ENCODE measurements at places on chromosomes 5 and 9. TPM values are rescaled to one million over a fixed set of nuclear protein-coding genes. Genes with fewer than 3 reads are reported as not detected.

ACOT12 gene
- 5.0 TPM for total RNA-seq

PCA3 gene
- total RNA-seq, result 1.6 TPM

SPACA9 gene
- 2.8 TPM for total RNA-seq

SPATA6L gene
- total RNA-seq, result 13.8 TPM

NME5 gene
- total RNA-seq, result 8.8 TPM

PCDHGA2 gene
- 11.9 TPM for total RNA-seq

ARID3C gene
- total RNA-seq, result 0.63 TPM

VCAN gene
- 439 TPM for total RNA-seq

HAVCR1 gene
- total RNA-seq, result 0.94 TPM

RGS3 gene
- total RNA-seq, result 15.3 TPM

SLC4A9 gene
- not detected for total RNA-seq

NUTM2G gene
- total RNA-seq, result not detected

CCNJL gene
- 4.4 TPM for total RNA-seq

PRR16 gene
- total RNA-seq, result 9.1 TPM

GRIA1 gene
- total RNA-seq, result 356 TPM

ANKRD34B gene
- 0.31 TPM for total RNA-seq

SPATA31A3 gene
- total RNA-seq, result not detected

SOX30 gene
- not detected for total RNA-seq

PDE6A gene
- total RNA-seq, result not detected

NAA35 gene
- 60.4 TPM for total RNA-seq

Data from parietal lobe (tissue), 2 donors.